ENCODE measurements at places on chromosomes 7 and 10. TPM values are rescaled to one million over a fixed set of nuclear protein-coding genes. Genes with fewer than 3 reads are reported as not detected.

DNA sequence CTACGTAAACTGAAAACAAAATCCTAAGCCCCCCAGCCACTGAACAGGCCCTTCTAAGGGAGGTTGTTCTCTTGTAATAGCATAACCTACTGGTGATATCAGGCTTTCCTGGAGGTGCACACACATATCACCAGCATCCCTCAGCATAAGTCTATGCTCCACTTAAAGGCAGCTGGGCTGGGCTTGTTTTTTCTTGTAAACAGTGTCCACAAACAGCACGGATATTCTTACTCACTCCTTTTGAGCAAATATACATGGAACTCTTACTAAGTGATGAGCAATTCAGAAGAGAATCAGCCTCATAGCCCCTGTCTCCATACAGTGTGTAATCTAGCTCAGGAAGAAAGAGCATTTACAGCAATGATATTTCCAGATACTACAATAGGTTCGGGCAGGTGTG lies 2.4 kb downstream of the LRIT1 start:
- DNase-seq: no peak

DNA sequence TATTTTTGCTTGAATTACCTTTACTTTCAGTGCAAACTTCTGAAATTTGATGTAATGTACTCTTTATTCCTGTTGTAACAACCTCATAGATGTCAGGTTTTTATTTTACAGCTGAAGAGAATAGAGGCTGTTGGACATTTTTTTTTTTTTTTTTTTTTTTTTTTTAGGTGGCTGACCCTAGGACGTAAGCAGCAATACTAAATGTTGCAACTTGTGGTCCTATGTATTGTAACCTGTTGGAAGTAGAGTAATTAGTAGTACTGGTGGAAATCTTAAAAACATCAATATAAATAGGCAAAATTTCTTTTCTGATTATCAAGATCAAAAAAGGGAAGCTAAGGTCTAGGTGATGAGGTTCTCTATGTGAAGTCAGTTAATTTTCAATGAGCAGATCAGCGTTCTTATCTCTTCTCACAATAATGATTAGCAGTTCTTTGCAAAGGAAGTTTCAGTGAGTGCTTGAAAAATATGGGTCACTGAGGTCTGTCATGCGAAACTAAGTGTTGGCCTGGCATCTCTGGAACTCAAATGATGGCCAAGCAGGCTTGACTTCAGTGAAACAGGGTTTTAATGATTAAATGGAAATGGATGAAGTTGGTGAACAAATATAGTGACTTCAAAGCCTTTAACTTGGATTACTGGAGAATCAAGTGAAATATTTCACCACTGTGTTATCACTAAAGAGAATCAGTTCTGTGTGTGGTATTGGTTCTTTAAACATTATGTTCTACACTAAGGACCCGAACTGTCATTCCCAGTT lies 42.7 kb downstream of the BICC1 start:
- no peak for DNase-seq

DNA sequence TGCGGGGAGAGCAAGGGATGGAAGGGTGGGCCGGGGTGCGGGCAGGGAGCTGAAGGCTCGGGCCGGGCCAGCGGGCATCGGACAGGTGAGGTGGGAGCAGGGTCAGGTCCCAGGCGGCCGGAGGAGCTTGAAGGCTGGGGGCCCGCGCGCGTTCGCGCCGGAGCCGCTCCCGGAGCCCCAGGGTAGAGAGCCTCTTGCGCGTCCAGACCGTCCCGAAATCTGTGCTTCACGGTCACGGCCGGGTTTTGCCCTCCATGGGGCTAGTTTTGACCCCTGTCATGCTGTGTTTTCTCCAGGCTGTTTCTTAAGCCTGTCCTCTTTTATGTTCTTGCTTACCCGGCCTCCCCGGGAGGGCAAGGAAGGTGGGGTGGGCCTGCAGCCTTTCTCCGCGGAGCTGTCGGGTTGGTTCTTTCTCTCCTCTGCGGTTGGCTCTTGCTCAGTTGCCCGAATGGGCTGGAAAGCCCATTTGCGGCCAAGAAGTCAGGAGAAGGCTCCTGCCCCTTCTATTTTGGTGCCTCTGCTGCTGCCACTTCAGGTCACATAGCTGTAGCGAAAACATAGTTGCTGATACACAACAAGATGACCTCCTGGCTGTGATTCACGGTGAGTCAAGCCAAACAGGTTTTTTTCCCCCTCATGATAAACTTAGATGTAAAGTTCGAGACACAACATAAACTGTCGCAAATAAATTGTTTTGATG lies 650 bp downstream of the UBE2D1 start:
- DNase-seq: no peak

DNA sequence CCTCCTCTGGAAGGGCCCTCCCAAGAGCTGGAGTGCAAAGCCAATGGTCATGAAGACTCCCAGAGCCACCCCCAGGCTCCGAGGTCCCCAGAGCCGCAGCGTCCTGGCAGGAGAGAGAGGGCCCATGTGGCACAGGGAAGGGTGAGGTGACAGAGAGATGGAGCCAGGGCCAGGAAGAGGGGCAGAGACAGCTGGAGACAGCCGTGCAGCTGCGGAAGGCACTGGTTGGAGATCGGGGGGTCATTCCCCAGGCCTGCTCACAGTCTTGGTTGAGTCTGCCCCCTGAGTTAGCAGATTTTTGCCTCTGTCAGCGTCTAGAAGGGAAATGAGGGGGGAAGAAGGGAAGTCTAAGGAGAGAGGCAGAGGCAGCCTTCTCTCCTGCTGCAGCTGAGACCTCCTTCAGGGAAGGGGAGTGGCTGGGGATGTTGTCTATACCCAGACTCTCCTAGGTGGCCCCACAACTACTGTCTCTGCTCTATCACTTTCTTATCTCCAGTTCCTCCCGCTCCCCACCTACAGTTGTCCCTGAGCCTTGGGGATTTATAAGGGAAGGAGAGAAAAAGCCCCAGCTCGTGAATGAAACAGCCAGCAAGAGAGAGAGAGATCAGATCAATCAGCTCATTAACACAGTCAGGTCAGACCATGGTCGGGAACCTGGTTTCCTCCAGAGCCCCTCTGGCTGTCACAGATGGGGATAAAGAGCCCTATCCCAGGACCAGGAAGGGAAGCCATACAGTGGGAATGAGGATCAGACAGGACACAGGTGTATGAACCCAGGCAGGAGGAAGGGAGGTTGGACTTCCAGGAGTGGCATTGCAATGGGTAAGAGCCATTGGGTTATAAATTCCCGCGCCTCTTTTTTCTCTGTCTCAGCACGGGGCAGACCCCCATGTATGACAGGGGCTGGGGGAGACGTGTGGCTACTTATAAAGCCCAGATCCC lies 1.2 kb downstream of the GAL3ST4 start:
- no peak for DNase-seq

GRCh38 chr10:100357059-100357858 lies 10.2 kb downstream of the SCD start:
- DNase-seq: no peak

GRCh38 chr10:1491901-1492300 lies 245.4 kb downstream of the ADARB2 start:
- DNase-seq: no peak

DNA sequence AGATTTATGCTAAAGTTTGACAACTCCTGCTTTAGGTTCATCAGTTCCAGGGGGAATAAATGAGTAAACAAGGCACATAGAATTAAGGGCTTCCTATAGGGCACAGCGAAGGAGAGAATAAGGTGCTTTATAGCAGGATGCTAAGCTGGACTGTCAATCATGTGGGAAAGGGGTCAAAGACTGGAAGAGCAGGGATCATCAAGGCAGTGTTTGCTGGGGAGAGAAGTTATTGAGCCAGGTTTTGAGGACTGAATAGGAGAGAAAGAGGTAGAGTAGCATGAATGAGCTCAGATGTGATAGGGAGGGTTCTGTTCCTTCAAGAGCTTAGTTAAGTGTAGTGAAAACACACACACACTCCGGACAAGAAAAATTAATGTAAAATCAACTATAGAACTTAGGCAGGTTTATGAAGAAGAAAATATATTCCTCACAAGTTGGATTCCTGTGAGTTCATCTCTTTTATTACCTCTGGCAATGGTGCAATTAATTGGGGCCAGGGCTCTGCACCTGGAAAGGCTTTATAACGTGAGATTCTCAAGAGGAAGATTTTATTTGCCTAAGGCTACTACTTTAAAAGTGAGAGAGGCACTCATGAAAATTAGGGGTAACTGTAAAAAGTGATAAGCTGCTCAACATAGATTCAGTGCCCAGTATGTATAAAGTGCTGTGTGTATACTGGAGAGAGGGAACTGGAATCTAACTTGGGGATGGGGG lies 222.4 kb downstream of the AUTS2 start:
- no peak for DNase-seq

- no peak for DNase-seq
Measured at GRCh38 chr7:139972029-139972428, 90.7 kb downstream of the PARP12 start.

DNA sequence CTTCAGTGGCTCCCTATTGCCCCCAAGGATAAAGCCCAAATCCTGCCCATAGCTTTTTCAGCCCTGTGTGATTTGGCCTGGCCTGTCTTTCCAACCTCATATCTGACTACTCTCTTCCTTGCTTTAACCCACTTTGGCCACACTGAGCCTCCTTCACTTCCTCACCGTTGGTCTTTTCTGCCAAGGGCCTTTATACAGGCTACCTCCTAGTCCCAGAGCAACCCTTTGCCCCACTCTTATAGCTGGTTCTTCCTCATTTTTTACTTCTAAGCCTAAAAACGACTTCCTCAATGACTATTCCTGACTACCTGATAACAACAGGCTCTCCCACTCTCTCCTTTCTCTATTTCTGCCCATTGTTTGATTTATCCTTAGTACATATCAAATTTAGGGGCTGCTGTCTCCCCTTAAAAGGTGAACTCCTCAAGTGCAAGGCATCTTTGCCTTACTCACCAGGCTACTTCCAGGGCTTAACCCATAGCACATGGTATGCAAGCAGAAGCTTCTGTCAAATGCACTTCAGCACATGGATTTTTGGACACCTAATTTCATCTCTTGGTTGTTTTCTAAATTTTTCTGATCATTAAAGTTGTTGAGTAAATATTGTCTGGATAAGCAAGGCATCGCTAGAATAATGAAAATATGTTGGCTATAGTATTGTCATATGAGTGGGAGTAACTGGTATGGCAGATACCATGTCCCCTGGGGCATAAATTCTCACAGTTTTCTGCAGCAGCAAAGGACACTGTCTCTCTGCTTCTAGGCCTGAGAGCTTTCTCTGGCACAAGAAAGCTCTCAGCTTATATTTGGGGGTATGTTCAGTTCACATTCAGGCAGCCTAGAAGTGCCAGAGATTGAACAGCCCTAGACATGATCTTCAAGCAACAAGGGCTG lies 201.5 kb upstream of the GPR26 start:
- DNase-seq: no peak

Gene SAMD9
- 9.2 TPM for total RNA-seq

Gene CCDC7
- total RNA-seq: 16.3 TPM

Gene PLEKHS1
- total RNA-seq: not detected

Gene TMEM229A
- not detected for total RNA-seq

Gene PIP4K2A
- 36.6 TPM for total RNA-seq

Gene PCLO
- total RNA-seq: 5.3 TPM

Measured in breast epithelium (tissue), 4 donors.